ENCODE measurements at places on chromosomes 11 and 22. TPM values are rescaled to one million over a fixed set of nuclear protein-coding genes. Genes with fewer than 3 reads are reported as not detected.

The DDI1 gene
- not detected for total RNA-seq

The OR51B2 gene
- not detected for total RNA-seq

The NXPE4 gene
- total RNA-seq: not detected

DNA sequence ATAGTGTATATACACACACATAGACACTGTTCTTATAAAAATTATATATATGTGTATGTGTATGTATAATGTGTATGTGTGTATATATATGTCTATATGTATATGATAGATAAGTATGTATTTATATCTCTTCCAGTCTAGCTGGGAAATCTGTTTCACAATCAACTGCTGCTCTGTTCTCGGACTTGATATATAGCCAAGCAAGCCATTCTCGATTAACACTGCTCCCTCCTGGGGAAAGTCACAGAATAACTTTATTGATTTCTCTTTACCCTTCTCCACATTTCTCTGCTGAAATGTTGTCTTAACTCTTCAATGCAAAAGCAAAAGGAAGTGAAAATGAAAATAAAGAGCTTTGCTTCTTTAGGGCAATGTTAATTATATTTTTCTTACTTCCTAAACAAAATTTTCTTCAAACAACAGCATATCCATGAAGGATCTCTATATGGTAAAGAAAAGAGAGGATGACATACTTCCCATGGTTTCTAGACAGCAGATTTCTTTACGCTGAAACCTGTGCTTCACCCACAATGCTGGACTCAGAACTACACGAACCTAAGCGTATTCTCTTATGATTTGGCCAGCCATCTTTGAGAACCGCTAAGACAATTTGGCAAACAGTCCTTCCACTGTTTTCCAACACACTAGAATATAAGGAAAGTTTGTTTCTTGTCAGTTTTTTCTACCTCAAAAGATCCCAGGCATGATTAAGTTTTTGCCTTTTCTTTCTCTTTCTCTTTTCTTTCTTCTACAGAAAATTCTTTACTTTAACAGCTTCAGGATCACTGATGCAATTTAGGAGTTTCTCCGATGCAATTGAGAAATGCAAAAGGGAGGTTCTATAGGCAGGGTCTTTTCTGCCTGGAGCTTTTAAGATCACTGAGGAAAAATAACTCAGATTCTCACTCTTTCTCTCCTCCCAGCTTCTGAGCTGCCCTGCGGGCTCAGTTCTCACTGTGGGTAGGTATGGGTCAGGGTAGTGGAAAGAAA lies 1.9 kb downstream of the BLID start:
- peak; percentile 51 for DNase-seq

- no peak for DNase-seq
Observed at GRCh38 chr11:61020551-61021235, 49.2 kb downstream of the CD6 start.

- DNase-seq: no peak
Observed at GRCh38 chr22:20433191-20433590, 4.4 kb downstream of the SCARF2 start.

DNA sequence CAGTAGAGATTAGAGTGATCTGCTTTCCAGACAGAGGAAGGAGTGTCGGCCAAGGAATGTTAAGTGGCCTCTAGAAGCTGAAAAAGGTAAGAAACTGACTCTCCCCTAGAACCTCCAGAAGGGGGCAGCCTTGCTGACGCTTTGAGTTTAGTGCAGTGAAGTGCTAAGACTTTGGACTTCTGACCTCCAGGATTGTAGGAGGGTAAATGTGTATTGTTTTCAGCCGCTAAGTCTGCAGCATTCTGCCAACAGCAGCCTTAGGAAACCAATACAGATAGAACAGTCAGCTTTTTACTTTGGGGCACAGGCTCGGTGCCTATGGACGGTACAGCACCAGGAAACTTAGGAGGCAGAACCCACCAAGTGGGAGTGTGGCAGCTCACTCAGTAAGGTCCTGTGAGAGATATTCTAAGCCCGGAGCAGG lies 3.6 kb upstream of the TBC1D22A start:
- DNase-seq: peak; percentile 65

The HTATIP2 gene
- 23.2 TPM for total RNA-seq

DNA sequence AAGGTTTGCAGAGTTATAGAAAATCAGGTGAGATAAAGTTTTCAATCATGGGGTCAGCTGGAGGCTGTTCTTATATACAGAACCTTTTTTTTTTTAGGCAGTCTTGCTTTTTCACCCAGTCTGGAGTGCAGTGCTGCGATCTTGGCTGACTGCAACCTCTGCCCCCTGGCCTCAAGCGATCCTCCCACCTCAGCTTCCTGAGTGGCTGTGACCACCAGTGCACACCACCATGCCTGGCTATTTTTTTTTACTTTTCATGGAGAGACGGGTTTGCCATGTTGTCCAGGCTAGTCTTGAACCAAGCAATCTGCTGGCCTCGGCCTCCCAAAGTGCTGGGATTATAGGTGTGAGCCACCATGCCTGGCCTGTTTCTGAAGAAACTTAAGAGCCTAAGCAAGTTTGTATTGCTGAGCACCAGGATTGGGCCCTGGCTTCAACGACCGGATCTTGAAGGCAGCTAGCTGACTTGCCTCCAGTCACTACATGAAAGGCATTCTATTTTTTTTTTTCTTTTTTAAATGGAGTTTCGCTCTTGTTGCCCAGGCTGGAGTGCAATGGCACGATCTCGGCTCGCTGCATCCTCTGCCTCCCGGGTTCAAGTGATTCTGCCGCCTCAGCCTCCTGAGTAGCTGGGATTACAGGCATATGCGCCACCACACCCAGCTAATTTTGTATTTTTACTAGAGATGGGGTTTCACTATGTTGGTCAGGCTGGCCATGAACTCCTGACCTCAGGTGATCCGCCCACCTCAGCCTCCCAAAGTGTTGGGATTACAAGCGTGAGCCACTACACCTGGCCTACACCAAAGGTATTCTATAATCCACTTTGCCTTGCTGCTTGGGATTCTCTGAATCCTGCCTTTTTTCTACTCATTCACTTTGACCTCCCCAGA lies 7.6 kb downstream of the XBP1 start:
- no peak for DNase-seq

GRCh38 chr11:115665175-115665821 lies 161.1 kb upstream of the CADM1 start:
- no peak for DNase-seq

DNA sequence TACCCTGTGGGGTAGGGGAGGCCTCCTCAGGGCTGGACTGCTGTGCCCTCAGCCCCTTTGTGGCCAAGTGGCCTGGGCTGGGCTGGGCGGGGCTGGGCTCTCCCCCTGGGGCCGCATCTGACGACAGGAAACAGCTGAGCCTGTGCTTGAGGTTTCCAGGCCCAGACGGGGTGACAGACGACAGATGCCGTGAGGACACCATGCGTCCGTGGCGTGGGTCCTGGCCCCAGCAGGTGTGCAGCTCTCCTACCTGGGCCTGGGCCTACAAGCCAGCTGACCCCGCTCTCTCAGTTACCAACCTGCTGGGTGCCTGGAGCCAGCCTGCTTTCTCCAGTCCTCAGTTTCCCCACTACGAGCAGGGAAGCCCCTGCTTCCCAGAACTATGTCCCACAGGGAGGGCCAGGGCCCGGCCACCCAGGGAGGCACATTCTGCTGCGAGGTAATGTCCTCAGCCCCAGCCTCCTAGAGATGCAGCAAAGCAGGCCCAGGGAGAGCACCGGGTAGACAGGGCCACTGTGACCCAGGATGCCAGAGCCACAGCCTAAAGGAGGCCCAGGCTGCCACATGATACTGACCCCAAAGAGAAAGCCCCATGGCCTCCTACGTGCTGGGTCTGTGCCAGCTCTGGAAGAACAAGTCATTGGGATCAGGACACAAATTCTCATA lies 181.3 kb downstream of the IGLL1 start:
- DNase-seq: no peak

The PIH1D2 gene
- 0.86 TPM for total RNA-seq

DNA sequence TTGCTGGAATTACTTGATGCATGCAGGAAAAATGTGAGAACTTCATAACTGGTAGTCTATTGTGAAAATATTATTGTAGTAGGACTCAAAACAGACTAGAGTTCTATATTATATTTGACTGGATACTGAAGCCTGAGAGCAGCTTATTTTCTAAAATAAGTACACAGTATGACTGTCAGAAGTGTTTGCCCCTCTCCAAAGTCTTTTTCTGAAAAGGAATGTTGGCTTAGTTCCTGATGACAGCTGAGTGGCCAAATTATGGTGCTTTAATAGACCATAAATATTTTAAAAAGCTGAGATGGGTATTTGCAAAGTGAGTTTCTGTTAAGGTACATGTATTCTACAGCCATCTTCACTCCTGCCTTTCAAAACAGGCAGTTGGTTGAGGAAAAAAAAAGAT lies 13.1 kb downstream of the ZBED5 start:
- DNase-seq: peak; percentile 18

DNA sequence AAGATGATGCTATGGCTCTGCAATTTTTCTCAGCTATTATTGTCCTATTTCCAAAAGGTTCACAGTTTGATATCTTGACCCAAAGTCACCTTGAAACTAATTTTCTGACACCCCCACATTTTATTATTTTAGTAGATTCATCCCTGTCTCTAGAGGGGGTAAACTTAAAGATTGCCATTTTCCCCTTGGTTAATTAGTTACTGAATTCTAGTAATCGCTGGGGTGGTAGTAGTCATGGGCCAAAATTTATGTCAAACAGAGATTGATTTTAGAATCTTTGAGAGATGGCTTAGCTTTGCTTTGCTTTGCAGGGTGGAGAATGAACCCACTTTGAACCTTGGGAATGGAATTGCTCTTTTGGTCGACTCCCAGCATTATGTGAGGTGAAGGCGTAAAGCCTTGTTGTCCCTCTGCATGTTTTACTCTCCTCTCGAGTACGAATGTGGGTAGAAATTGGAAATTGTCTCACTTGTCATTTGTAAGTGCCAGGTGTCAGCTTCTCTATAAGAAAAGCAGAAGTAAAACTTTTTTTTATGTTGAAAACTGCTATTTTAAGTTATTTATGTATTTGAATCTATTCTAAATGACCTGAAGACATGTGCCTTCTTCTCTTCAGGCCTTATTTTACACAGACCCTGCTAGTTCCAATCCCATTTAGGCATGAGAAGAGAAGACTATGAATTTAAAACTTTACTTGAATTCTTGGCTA lies 42.4 kb upstream of the RCE1 start:
- DNase-seq: no peak

GRCh38 chr11:100602716-100603115 lies 84.4 kb upstream of the ARHGAP42 start:
- DNase-seq: peak; percentile 9

- no peak for DNase-seq
Observed at GRCh38 chr11:47854667-47855066, 6.5 kb upstream of the NUP160 start.

GRCh38 chr22:39348909-39349505 lies 784 bp upstream of the SYNGR1 start:
- no peak for DNase-seq

GRCh38 chr11:104997288-104997687 lies 25.7 kb downstream of the CASP5 start:
- no peak for DNase-seq

The ASCL2 gene
- total RNA-seq: not detected

- DNase-seq: peak; percentile 50
Observed at GRCh38 chr22:20131597-20131858, at the start of gene ZDHHC8. Gene ZDHHC8 (plus strand): TSS chr22:20131804. CDS start chr22:20131948, 144 bp downstream.

DNA sequence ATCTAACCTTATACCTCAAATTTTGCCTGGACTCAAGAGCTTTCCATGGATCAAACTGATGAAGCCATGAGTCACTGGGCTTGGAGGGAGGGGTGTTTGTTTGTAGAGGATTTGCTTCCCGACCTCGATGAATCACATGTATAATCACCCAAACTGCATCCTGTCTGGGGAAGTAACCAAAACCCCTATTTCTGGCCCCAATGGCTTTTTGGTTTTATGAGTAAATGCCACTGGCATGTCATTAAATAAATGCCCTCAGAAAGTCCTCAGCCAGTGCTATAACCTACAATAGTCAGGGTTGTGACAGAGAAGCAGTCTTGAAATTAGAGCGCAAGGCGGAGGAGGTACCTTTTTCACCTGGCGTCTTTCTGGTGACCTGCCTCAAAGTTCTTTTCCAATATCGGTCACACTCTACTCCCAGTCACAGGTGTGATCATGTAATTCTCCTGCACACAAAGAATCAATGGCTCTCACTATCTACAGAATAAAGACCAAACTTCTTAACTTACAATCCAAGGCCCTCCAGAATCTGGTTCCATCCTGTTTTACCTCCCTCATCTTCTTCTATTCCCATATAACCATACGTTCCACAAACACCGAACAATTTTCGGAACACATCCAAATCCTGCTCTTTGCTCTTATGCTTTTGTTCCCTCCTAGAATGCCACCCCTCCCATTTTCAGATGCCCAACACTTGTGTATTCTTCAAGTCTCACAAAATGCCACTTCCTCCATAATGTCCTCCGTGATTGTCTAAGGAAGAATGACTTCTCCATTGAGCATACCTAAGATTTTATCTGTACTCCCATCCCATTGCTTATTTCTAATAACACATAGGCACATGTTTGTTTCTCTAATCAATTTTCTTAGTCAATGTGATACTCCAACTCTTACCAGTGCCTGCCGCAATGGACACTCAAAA lies 81.3 kb upstream of the BLID start:
- DNase-seq: peak; percentile 99

The CCDC15 gene
- 0.97 TPM for total RNA-seq

The SEC14L2 gene
- total RNA-seq: 54.6 TPM

DNA sequence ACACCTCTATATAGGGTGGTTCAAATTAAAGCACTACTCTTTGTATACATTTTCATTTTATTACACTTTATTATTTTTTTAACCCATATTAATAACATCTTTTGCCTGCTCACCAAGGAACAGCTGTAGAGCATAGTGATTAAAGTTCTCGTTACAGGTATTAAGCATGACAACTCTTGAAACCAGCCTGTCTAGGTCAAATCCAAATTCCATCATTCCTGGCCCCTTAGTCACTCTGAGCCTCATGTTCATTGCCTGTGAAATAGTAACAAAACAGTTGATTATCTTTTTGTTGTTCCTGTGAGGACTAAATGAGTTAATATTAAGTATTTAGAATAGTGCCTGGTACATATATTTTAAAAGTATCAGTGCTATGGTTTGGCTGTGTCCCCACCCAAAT lies 334.5 kb downstream of the RAB38 start:
- no peak for DNase-seq

DNA sequence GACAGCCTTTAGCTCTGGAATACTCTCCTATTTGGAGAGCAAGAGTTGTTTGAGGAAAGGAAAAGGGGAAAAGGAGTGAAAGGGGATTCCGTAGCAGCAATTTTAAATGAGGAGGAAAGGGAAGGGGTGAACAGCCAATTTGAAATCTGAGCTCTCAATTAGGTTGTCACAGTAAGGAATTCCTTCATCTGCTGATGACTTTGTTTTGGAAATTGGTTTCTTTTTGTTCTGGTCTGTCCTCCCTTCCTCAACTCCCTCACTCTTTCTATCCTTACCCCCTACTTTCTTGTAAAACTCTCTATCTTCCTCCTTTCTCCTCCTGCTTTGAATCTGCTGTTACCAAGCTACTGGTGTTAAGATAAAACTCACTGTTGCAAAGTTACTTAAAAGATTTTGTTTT lies 1155.6 kb downstream of the DLG2 start:
- DNase-seq: no peak

Data from GM23248 (cell line).